Activated CD4-positive, alpha-beta T cell treated with anti-CD3 and anti-CD28 coated beads, Interleukin-2, amount 50 U/mL, for 16 hours (primary cell): ENCODE measurements at places on chromosomes 11 and 22.

GRCh38 chr11:79467761-79468160 lies 26.9 kb upstream of the TENM4 start:
- DNase-seq: no peak

DNA sequence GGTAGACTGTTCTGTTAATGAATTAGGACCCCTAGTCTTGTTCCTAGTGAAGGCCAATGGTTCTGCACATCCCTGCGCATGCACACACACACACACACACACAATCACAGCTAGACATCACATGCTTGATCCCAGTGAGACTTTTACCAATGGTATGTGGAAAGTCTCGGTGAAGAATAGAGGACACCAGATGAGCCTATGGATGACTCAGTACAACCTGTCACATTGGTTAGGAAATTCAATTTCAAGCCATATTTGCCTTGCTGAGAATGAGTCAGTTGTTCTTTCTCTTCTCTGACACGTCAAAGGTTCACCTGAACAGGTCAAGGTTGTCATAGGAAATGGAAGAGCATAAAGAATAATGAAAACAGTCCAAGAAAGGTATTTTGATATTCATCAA lies 122.0 kb downstream of the SLC17A6 start:
- no peak for DNase-seq

- DNase-seq: no peak
Observed at GRCh38 chr11:63427971-63428508, 58.5 kb downstream of the SLC22A9 start.

- no peak for DNase-seq
Observed at GRCh38 chr11:27040302-27041115, at the start of gene BBOX1. Gene BBOX1 (plus strand): TSS chr11:27040815. CDS start chr11:27055431, 14,616 bp downstream.

DNA sequence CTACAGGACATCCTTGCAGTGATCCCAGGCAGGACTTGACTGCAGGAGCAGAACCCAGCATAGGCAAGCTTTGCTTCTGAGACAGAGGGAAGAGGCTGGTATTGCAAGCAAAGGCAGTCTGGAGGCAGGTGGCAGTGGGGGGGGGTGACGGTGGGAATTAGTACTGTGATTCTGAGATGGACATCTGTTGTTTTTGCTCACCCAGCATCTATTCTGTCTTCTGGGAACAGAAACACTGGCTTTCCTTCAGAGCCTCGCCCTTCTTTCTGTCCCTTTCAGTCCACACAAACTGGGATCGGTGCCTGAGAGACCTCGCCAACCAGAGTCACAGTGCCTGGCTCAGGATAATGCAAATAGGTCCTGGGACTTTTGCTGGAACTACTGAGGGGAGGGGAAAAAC lies 31.2 kb upstream of the RASL10A start:
- DNase-seq: no peak

DNA sequence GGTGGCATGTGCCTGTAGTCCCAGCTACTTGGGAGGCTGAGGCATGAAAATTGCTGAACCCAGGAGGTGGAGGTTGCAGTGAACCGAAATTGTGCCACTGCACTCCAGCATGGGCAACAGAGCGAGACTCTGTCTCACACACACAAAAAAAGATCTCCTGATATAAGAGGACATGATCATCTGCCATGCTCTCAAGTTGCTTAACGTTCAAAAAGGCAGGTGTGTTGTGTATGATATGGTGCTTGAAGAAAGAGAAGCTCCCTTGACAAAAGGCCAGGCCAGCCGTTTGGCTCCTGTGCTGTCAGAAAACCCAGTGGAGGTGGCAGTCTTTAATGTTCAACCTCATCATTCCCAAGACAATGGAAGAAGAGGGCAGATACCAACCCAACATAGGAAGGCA lies 117.3 kb upstream of the PLET1 start:
- no peak for DNase-seq

DNA sequence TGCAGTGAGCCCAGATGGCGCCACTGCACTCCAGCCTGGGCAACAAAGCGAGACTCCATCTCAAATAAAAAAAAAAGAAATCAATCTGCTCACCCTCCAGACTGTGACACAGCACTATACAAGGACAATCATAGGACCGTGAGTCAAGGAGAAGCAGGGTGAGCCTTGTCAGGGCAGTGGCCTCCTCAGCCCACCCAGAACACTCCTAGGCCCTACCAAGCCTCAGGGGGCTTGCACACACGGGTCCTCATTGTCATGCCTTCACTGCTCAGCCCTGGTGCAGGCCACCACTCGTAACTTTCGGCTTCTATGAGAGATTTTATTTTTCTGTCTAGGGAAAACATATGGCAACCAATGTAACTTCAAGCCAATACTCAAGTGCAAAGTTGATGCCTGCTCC lies 35.8 kb downstream of the DGCR2 start:
- no peak for DNase-seq

DNA sequence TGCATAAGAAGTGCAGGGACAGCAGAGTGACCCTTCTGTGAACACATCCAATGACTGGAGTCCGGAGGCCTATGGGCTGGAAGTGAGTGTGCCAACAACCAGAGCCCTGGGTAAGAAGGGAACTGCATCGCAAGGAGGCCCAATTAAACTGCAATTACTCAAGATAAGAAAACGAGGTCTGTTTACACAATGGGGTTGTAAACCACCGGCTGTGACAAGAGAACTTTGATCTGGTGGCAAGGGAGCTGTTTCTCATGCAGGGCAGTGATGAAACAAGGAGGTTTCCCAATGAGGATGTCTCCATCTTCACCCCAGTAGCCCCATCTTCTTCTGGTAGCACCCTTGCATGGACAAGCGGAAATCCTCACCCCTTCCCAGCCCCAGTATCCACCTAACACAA lies 21.5 kb downstream of the ETS1 start:
- no peak for DNase-seq

GRCh38 chr11:47946682-47947559 lies 33.4 kb upstream of the PTPRJ start:
- peak; percentile 45 for DNase-seq

- no peak for DNase-seq
Observed at GRCh38 chr11:117459979-117460300, 132.3 kb downstream of the CEP164 start.

DNA sequence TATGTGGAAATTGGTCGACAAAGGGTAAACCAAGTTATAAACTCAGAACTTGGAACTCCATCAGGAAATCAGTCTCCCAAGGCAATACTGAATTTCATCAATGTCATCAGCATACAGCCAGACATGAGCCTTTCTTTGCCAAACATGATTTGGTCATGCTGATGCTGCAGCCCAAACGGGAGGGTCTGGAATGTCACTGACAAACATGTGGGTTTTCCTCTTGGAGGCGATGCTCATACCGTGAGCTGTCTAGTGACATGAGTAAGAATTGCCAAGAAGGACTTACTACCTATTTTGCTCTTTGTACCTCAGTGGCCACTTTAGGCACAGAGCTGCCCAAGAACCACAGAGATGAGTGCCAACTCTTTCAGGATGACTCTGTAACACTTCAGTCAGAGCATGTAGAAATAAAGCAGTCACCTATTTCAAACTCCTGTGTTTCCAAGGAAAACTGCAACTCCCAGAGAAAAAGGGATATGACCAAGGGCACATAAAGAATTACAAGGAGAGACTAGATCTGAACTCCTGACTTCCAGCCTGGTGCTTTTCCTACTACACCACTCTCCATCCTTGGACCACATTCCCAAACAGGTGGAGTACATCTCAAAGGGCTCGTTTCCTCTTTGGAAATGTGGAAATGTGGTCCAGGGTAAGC lies 24.3 kb upstream of the MRGPRX2 start:
- DNase-seq: no peak
